Adrenal gland (tissue), 19 donors: ENCODE measurements at places on chromosomes 5 and 9. TPM values are rescaled to one million over a fixed set of nuclear protein-coding genes. Genes with fewer than 3 reads are reported as not detected.

ENTPD8 gene
- 0.17 TPM for polyA plus RNA-seq

KDM3B gene
- polyA plus RNA-seq: 23.2 TPM

MYOT gene
- 3.7 TPM for polyA plus RNA-seq

SCGB3A2 gene
- polyA plus RNA-seq: not detected

KIF4B gene
- not detected for polyA plus RNA-seq

ADRB2 gene
- 0.24 TPM for polyA plus RNA-seq

IL4 gene
- not detected for polyA plus RNA-seq

FBP1 gene
- polyA plus RNA-seq: 61.1 TPM

PCDHA10 gene
- polyA plus RNA-seq: under 0.01 TPM

PRUNE2 gene
- polyA plus RNA-seq: 7.4 TPM

C5 gene
- polyA plus RNA-seq: 3.5 TPM

AUH gene
- 45.7 TPM for polyA plus RNA-seq

ERCC8 gene
- 5.3 TPM for polyA plus RNA-seq

TAF11L7 gene
- polyA plus RNA-seq: not detected

ZNF300 gene
- 3.3 TPM for polyA plus RNA-seq

PLEKHG4B gene
- polyA plus RNA-seq: 0.10 TPM

SPINK4 gene
- polyA plus RNA-seq: 1.8 TPM

SAXO1 gene
- polyA plus RNA-seq: 0.24 TPM

IL5 gene
- polyA plus RNA-seq: not detected

SPATA31D4 gene
- not detected for polyA plus RNA-seq

MEGF10 gene
- 0.94 TPM for polyA plus RNA-seq

PCDHGB2 gene
- polyA plus RNA-seq: 0.88 TPM

ARHGEF39 gene
- polyA plus RNA-seq: 1.2 TPM

CAMK4 gene
- 9.2 TPM for polyA plus RNA-seq

ADAMTS6 gene
- polyA plus RNA-seq: 0.91 TPM
